CD4-positive, alpha-beta T cell (primary cell): ENCODE measurements at places on chromosomes 2 and 18.

DNA sequence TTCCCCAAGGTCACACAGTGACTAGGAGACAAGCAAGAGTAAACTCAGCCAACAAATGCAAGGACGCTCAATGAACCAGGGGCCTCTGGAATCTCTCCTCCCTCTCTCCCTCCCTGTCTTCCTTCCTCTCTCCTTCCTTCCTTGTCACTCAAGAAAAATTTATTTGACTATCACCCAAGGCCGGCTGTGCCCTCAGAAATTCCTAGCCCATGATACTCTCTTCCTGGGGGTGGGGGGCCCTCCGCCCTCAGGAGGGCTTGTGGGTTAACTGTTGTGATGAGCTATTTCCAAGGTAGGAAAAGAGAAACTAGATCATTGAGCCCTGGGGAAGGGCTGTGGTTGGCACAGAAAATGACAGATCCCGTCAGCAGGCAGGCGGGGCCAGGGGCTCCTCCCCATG is 21.7 kb downstream of the INHBB start:
- DNase-seq: no peak

- DNase-seq: no peak
Measured at GRCh38 chr2:32745191-32745590, 117.3 kb downstream of the TTC27 start.

DNA sequence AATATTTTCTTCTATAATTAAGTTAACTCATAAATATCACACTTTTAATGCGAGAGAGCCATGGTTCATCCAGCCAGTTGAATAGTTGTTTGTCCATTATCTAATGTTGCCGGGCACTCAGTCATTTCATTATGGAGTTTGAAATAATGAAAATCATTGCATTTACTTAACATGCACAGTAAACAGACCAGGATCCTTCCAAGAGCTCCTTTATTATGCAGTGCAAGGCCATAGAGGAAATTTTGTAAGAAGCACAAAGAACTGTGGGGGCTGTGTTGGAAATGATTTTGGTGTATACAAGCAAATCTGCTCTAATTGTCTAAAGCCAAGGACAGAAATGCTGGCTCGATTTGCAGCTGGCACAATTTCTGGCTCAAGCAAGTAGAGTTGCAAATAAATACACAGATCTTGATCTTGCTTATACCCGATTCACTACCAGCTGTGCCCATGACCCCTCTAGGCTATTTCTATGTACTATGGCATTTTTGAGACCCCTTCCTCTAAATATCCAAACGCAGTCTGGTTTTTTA is 400.3 kb upstream of the HNRNPA3 start:
- no peak for DNase-seq

DNA sequence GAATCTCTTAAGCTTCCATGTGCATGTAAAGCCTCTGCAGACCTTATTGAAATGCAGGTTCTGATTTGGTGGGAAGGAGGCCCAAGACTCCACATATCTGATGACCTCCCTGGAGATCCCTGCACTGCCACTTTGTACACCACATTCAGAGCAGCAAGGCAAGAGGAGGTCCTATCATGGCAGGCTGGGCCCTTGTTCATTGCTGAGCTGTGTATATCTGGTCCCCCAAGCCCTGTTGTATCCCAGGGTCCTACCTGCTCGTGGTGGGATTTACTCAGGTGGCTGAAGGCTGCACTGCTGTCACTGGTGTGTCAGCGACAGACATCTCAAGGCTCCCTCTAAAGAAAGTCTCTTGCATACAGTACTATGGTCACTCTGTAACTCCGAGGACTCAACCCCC is 114.2 kb downstream of the ST6GAL2 start:
- DNase-seq: no peak

DNA sequence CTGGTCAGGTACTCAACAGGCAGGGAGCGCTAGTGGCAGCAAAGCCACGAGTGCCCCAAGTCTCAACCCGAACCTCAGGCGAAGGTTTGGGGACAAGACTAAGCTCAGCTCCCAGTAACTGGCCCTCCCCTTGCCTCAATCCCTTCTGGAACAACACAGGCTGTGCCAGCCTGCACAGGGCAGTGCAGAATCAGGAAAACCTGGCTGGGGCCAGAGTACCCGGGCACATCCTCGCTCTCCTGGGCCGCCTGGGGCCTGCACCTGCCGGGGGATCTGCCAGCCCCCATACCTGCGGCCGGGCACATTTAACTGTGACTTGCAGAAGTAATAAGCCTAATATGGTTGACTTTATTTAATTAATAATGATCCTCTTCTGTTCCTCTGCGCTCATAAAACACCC is 60.6 kb downstream of the GBX2 start:
- DNase-seq: no peak

DNA sequence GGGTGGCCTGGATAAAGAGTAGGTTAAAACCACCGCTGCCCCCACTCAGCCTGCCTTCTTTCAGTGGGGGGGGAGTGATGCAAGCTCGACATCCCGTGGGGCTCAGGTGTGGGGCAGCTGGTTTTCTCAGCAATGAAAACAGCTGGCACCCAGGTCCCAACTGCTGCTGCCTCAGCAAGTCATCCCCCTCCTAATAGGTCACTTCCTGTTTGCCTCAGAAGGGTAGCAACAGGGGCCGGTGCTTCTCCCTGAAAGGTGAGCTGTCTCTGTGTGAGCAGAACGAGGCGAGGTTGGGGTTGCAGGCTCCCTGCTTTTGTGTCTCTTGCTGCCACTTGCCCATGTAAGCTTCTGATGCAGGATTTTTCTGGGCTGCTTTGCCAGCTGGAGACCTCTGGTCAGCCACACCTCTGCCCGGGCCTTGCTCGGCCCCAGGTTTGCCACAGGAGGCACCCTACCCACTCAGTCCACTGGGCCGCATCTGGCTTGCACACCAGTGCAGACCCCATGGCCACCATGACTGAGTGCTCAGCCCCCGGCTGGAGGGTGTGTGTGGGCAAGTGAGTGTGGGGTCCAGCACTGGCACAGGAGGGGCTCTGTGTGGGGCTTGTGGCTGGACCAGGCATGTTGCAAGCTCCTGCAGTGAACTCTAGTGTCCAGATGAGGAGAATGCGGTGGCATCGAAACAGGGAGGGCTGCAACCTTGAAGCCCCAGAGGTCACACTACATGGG is 11.5 kb upstream of the ASB1 start:
- no peak for DNase-seq

DNA sequence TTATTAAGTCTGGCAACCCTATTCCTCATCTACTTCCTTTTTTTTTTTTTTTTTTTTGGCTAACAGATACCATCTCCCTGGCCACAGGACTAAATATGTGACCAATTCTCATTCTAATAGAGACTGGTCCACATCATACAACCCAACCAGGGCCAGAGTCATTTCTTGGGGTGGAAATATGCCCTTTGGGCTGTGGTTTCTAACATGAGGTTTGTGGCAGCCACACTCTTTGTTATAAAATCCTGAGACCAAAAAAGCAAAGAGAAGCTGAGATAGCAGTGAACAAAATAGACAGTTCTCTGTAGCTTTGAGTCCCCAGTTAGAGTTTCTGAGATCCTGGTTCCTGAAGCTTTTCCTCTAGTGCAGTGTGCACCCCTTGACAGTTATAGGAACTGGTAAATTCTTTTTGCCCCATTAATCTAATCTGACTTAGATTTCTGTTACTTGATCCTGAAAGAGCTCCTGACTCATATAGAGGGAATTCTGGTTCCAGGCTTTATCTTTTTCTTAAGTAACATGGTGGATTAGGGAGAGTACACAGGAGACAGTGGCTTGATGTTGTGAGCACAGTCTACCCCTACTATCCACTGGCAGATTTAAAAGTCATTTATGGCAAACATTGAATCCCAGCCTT is 86.8 kb downstream of the MAIP1 start:
- DNase-seq: no peak

- DNase-seq: no peak
Measured at GRCh38 chr2:33377048-33377447, 99.4 kb upstream of the RASGRP3 start.

- no peak for DNase-seq
Measured at GRCh38 chr18:13390711-13391110, 172.2 kb downstream of the LDLRAD4 start.

GRCh38 chr2:236715077-236715476 is 145.5 kb downstream of the ACKR3 start:
- DNase-seq: no peak

GRCh38 chr2:215832791-215833190 is 180.6 kb downstream of the MREG start:
- no peak for DNase-seq

GRCh38 chr2:11406958-11407381 is 59.0 kb downstream of the E2F6 start:
- no peak for DNase-seq

DNA sequence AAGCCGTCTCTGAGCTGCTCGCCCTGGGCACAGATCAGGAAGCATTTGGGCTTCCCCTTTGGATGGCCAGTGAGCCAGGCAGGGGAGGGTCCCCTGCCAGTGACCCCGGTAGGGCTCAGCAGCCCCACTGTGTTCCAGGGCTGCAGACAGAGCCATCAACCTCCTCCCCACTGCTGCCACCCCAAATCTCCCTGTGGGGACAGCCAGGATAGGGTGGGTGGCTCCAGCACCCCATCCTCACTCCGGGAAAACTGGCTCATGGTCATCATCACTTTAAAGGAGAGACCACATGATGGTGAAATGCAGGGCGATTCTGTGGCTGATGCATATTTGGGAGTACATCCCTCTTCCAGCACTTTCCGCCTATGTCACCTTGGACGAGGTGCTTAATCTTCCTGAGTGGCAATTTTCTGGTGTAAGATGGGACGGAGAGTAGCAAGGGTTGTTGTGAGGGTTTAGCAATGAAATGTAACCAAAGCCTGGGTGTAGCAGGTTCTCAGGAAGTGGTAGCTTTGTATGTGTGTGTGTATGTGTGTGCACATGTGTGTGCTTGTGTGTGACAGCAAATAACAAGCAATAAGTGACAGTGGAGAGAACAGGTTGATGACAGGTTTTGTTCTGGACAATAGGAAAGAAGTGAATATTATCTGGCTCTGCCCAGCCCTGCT is 61.8 kb downstream of the ACAA2 start:
- DNase-seq: no peak

GRCh38 chr18:12571630-12572029 is 86.3 kb downstream of the SPIRE1 start:
- DNase-seq: no peak

DNA sequence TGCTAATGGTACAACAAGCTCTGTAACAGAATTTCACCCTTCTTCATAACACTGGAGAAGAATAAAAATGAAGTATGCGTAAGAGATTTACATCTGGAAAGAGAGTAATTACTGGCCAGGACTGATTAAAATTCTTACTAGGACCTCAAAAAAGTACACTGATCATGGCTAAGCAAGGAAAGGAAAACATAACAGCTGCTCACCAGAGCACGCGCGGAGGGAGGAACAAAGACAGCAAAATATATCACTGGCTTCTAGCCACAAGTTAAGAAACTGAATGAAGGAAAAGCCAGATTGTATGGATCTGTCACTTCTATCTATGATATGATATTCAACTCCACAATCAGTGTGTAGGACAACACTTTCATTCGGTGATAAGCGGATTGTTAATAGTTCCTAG is 15.6 kb upstream of the CYTIP start:
- no peak for DNase-seq

GRCh38 chr2:119230219-119231185 is 6.9 kb downstream of the STEAP3 start:
- no peak for DNase-seq

- DNase-seq: no peak
Measured at GRCh38 chr2:71507476-71507875, 54.1 kb downstream of the DYSF start.

- DNase-seq: no peak
Measured at GRCh38 chr18:70296781-70297180, 7.9 kb downstream of the SOCS6 start.

- no peak for DNase-seq
Measured at GRCh38 chr2:165539985-165540384, 70.5 kb downstream of the CSRNP3 start.

- DNase-seq: no peak
Measured at GRCh38 chr2:17813742-17814473, 2.4 kb upstream of the MSGN1 start.

DNA sequence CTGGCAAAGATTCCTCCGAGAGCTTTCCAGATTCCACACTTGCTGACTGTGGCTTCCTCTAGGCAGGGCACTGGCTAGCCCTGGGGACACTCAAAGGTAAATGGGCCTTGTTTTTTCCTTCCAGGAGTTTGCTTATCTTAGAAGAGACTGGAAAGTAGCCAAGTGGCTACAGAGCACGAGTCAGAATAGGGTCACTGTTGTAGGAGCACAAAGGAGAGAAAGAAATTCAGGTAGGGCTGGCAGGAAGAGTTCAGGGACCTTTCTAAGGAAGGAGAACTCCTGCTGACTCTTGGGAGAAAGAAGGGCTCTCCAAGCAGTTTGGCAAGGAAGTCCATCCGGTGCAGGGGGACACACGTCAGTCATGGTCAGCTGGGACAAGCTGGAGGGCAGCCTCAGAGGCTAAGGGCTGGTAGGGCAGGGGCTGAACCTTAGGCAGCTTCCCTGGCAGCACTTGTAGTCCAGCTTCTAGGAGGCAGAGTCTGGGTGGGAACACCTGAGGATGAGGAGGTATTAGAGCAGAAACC is 39.5 kb downstream of the NIFK start:
- DNase-seq: no peak

DNA sequence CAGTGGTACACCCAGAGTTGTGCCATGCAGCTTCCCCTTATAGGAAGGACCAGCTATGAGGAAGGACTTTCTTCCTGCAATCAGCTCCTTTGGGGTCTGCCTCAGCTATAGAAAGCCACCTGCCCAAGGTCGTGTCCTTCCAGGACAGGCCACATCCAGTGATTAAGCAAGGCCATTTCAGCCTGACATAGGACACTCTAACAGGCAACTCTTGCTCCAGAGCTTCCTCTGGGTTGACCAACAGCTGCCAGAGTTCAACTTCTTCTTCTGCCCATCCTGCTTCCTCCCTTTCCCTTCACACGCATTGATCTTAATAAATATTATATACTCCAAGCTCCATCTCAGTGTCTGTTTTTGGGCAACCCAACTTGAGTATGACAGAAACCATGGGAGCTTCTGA is 12.8 kb downstream of the LRP2 start:
- no peak for DNase-seq

DNA sequence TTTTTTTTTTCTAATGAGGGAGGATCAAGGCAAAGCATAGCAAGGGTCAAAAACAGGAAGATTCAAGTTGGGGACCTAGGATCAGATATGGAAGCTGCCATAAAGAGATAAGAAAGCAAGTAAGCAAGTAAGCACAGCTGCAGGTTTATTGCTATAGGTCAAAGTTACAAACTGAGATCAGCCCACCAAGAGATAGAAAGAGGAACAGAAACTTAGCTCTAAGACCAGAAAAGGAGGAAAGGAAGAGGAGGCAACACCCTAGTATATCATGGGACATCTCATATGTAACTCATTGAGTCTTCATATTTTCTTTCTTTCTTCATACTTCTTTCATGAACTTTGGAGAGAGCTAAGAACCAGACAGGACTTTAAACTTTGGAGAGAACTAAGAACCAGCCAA is 295.9 kb upstream of the CRIM1 start:
- no peak for DNase-seq

DNA sequence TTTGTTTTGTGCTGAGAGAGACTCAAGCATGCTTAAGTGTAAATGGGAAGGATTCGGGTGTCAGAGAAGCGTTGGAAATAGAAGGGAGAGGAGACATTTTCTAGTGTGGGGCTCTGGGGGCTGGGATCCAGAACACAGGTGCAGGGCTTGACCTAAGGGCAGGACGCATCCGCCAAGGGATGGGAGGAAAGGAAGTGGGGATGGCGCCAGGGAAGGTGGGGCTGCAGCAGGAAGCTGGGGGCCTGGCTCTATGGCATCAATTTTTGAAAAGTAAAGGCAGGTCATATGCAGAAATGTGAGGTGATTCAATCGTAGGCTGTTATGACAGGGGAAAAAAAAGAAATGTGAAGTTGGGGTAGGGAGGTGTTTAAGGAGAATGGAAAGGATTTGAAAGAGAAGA is 143.2 kb upstream of the SERTAD2 start:
- DNase-seq: no peak
